ENCODE measurements at places on chromosomes 2 and 18.

DNA sequence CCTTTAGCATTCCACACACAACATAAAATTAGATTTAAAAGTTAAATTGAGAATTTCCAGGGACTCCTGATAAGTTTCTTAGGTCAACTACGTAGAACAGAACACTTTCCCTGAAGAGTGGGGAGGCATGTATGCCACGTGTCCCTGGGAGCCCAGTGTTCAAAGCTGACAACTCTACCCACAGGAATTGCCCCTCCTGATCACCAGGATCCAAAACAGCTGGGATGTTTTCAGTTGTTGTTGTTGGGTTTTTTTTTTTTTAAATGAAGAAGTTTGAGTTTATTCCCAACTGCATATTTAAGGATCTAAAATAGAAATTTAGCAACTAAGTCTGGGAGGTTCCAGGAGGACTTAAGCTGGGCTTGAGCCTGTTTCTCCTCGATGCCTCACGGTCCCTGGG lies 100.5 kb downstream of the TPGS2 start:
- no peak for DNase-seq

DNA sequence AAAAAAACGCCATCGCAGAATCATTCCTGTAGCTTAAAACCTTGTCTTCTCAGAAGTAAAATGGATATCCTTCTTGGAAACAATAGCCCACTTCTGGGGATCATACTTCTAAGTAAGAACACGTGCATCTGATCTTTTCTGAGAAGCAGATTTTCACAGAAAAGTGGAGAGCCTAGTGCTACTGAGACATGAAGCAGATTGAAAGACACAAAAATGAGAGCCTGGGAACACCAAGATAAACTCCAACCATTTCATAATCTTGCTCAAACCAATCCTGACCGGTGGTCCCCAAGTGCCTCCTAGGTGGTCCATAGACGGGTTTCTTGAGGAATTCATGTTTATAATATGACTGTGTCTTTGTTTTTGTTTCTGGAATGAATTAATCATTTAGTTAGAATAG lies 191.2 kb downstream of the IRS1 start:
- DNase-seq: no peak

DNA sequence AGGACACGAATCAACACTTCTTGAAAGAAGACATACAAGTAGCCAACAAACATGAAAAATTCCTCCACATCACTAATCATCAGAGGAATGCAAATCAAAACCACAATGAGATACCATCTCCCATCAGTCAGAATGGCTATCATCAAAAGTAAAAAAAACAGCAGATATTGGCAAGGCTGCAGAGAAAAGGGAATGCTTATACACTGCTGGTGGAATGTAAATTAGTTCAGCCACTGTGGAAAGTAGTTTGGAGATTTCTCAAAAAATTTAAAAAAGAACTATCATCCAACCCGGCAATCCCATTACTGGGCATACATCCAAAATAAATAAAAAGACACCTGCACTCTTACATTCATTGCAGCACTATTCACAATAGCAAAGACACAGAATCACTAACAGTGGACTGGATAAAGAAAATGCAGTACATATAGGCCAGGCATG lies 78.7 kb downstream of the GRB14 start:
- DNase-seq: no peak

DNA sequence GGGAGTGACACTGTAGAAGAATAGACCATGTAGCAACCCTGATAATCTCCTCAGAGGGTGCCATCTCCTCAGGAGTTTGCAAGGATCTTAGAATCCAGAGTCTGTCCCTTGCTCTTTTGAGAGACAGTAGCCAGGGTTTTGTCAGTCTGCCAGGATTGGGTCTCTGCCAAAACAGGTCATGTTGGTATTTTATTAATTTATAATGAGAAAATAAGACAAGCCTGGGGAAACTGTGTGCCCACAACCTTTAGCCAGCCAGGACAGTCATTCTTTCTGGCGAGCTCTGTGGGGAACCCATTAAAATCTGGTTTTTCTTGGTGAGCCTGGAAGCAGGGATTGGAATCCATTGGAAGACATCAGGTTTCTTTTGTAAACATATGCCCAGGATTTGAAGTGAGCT lies 78.6 kb downstream of the PTPRM start:
- DNase-seq: no peak

DNA sequence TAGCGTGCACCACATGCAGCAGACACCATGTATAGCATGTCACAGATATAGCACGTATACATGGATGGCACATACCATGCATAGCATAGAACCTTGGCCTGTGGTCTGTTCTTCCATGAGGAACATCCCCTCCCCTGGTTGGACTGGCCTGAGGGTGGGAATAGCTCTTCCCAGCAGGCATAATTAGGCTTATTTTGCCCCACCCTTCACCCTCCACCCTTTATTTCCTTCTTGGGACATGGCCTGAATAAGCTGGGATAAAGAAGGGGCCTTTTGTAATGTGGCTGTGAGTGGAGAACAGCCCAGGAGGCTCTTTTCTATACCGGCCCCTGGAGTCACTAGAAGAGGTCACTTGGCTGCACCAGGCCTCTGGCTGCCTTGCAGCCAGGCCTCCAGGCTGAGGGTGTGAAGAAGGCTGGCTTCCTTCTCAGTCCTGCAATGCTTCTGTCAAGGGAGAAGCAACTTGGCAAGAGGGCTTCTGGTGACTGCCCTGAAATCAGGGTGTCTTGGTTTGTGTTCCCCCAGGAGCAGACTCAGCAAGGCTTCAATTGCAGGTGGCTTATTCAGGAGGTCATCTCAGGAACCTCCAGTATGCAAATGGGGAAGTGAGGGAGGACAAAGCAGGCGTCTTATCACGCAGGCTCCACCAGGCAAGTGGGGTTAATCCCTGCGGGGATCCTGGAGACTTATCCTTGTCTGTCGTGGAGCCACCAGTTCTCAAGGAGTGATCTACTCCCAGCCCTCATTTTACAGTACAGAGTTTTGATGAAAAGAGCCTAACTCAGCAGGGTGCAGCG lies 68.2 kb downstream of the HS6ST1 start:
- no peak for DNase-seq

DNA sequence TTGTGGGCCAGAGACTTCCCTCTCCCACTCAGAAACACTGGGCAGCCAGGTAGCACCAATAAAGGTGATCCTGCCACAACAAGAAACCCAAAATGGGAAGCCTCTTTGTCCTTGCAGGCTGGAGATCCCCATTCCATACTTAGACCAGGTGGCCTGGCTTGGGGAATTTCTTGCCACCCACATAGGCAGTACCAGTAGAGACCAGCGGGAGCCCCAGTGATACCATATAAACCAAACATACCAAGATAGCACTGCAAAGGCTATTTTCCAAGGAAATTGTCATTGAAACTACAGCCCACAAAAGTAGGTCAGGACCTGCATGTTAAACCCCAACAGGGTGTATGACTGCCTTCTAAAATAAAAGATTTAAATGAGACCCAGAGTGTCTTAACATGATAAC lies 171.6 kb downstream of the DIS3L2 start:
- DNase-seq: no peak

GRCh38 chr2:47300609-47301276 lies 102.2 kb upstream of the MSH2 start:
- peak; percentile 39 for DNase-seq

- peak; percentile 41 for DNase-seq
These were observed 39.0 kb upstream of the MAL start for GRCh38 chr2:94986392-94986963.

- no peak for DNase-seq
These were observed 134.7 kb downstream of the LDLRAD4 start for GRCh38 chr18:13353084-13353823.

DNA sequence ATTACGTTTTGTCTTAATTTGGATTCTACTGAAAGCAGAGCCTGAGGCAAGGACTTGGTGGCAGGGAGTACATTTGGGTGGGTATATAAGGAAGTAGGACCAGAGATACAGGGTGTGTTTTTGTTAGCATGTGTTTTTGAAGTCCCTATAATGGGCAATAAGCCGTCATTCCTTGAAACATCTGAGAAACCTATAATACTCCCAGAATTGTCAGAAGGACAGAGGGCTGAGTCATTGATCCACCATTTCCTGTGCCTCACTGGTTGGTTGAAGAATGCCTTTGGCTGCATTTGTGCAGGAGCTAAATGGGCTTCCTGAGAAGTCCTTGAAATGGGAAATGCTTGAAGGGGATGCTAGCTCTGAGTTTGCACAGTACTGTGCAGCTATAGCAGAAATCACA lies 281.8 kb upstream of the ZEB2 start:
- no peak for DNase-seq

DNA sequence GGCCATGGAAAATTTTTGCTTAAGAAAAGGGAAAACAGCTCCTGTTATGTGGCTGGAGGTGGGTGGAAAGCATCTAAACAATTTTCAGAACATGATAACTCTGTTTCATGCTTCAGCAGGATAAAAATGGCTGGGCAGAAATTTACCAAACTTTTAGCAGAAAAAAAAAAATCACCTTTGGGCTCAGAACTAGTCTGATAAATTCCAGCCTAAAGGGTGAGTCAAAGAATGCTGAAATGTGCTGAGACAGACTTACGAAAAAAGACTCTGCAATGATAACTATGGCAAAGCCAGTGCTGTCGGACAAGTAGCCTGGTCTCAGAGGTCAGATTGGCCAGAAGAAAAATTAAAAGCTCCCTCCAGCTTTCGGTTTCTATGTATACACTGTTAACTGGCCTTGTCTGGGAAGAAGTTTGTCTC lies 123.6 kb downstream of the LRATD1 start:
- no peak for DNase-seq

DNA sequence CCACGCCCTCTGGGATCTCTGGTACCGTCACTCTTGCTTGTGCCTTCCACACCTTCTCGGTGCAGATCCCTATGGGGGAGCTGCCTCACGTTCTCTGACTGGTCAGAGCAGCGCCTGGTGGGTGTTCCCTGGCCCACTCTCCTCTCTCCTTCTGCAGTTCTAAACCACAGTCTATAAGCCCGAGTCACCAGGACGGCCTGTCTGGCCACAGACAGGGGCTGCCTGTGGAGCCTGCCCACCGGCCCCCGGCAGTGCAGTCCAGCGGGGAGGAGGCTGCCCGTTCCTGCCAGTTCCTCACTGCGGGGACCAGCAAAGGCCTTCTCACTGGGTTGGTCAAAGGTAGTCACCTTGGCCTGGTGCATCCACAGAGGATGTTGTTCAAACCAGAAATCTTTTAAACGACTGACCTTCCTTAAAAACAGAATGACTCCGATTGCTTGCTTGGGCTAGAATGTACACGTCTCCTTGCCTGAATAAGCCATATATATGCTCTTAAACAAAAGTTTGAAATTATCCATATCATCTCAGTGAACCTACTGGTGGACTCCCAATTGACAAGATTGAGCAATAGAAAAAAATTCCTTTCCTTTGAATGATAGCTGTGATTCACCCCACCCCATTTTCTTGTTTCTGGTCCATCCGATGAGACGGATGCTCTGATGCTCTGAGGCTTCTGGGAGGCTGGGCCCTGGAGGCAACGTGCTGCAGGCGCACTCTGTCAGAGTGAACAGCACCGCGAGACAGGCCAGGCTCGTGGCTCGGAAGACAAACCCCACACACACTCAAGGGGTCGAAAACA lies 61.2 kb downstream of the RALBP1 start:
- no peak for DNase-seq

GRCh38 chr18:49096021-49096420 lies 145.3 kb upstream of the SMAD7 start:
- no peak for DNase-seq

DNA sequence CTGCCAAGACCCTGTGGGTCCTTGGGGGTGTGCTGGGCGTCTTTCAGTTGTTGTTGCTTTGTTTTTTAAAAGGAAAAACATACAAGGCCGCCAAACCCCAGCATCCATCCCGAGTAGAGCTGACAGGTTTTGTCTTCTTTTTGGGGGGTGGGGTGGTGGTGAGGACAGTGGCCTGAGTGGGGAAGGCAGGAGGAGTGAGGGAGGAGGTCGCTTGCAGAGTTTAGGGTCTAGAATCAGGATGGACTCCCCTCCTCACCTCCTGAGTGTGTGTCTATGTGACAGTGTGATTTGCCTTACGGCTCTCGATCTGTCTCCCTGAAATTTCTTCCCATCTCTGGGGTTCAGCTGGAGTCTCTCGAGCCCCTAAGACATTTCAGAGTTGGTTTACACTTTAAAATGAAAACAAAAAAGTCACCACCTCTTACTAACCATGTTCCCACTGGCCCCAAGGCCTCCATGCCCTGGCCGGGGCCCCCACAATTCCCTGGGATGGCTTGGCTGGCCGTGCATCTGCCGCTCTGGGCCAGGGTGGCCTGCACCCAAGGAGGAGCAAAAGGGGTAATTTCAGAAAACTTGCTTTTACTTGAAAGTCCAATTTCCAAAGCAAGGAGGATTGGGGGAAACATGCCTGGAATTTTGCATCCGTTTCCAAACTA lies 5.0 kb downstream of the SIX3 start:
- DNase-seq: no peak

DNA sequence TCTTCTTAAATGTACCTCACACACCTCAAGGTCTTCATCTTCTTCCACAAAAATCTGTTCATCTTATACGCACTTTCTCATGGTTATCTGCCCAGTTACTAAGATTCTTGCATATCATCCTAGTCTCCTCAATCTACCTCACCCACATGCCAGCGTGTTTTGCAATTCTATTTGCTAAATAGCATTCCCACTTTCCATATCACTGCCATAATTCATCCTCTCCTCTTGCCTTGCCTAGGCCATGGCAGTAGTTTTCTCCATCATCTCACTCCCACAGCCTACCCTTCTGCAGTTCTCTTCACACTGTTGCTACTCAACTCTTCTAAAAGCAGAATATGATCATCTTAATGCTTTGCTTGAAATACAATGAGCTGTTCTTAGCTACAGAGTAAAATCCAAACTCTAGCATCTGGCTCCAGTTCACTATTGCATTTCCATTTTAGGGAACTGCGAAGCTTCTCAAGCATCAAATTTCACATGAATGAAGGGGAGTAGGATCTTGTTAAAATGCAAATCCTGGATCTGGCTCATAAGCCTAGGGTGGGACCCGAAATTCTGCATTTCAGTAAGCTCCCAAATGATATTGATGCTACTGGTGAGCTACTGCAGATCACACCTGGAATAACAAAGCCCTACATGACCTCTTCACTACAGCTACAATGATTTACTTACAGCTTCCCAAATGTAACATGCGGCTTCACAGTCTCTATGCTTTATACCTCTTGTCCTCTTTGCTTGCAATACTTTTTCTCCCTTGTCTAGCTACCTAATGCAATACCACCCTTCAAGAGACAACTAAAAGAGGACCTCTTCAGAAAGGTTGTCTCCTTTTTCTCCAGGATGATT lies 293.9 kb downstream of the SATB2 start:
- no peak for DNase-seq

DNA sequence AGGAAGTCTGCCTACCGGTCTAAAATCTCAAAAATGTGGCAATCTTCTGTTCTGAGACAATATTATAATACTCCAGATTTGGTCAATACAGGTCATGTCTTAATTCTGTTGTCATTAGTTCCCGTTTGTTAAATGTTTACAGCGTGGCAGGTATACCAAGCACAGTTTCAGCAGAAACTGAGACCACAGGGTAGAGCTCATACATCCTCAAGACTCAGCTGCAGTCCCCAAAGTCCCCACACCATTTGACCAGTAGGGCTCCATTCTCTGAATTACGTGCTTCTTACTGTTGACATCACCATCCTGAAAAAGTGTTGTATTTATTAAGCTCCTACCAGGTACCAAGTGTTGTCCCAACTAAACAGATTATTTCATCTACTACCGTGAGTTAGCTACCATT lies 157.1 kb downstream of the MC4R start:
- DNase-seq: no peak

GRCh38 chr2:136770384-136770783 lies 5.0 kb downstream of the THSD7B start:
- DNase-seq: no peak

- DNase-seq: no peak
These were observed 90.6 kb downstream of the PAX3 start for GRCh38 chr2:222208010-222208690.

GRCh38 chr2:156792242-156792840 lies 356.2 kb downstream of the GPD2 start:
- no peak for DNase-seq

GRCh38 chr18:25832001-25832604 lies 258.3 kb downstream of the SS18 start:
- no peak for DNase-seq
